Lower lobe of right lung (tissue), 2 donors: ENCODE measurements at places on chromosomes 1 and 21. TPM values are rescaled to one million over a fixed set of nuclear protein-coding genes. Genes with fewer than 3 reads are reported as not detected.

DNA sequence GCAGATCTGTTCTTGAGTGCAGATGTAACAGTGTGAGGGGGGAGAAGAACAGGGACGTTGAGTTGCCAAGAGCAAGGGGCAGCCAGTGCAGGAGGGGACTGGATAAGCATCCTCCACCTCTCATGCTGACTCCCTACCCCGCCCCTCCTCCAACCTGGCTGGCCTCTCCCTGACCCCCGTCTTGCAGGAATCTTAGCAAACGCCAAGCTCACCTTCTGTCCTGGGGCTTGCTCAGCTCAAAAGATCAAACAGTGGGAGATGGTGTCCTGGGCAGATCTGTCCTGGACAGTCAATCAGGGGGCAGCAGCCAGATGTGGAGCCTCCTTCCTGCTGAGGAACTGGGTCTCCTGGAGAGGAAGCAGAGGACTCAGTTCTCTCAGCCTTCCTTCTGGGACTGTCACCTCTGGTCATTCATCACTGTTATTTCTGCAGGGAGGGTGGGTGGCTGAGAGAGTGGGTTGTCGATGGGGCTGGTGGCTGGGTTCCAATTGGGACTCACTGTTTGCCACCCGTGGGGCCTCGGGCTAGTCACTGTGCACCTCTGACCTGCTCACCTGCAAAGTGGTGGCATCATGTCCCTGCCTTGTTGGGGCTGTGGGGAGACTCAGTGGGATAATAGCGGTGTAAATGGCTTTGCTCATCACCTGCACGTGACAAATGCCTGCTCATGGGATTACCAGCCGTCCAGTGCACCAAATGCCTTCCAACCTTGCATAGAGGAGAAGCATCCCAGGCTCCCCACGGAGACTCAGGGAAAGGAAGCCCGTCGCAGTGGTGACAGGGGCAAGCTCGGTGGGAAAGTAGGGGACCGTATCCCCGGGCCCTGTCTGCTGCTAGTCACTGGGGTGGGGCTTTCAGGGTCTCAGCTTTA lies 154.4 kb downstream of the PTPRU start:
- DNase-seq, result no peak

- DNase-seq, result no peak
Observed at GRCh38 chr1:28236656-28237322, 865 bp downstream of the ATP5IF1 start.

DNA sequence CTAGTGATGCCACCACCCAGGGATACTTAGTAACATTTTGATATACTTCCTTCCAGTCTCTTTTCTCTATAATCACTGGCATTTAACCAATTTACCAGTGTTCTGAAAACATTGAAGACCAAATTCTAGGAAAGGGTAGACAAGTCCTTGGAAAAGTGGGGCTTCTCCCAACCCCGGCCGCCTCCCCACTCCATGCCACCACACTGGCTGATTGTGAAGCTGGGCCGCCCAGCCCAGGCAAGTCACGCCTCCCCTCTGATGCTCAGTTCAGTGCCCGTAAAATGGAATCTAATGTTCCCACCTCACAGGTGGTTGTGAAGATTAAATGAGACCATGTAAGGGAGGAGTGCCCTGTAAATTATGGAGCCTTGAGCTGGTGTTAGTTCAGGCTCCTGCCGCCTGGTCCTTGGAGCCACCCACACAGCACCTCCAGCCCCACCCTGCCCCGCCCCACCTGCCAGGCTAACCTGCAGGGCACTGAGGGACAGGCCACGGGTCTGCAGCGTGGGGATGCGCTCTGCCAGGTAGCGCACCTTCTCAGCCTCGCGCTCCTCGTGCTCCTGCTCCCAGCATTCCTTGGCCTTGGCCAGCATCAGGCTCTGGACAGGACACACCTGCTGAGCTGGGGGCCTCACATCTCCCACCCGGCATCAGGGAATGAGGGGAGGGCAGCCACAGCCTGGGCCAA lies 7.3 kb downstream of the TNNI1 start:
- DNase-seq, result no peak

- no peak for DNase-seq
Observed at GRCh38 chr1:239125027-239125426, 261.3 kb upstream of the CHRM3 start.

Gene ELAPOR1
- total RNA-seq, result 24.4 TPM

DNA sequence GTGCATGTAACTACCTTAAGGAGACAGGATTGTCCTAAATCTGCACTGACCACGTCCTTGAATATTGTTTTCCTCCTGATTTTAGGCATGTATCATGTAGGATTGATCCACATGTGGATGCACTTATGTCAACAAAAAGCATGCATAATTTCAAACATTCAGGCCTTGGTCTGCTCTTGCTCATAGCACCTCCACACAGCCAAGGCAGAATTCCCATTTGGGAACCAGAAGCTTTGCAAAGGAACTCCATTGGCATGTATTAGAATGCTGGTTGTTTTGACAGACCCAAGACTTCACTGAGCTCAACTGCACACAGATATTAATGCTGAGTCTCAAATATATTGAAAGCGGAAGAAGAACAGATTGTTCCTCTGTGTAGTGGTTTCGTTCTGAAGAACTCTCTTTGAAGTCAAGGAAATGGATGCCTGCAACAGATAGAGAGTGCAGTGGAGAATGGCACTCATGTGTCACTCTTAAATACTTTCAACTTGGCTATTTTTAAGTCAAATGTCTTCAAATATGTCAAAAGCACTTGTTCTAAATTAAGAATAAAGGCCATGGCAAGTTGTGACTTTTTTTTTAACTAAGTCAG lies 387.6 kb downstream of the LTN1 start:
- DNase-seq, result no peak
